ENCODE measurements at places on chromosomes 1 and 21.

DNA sequence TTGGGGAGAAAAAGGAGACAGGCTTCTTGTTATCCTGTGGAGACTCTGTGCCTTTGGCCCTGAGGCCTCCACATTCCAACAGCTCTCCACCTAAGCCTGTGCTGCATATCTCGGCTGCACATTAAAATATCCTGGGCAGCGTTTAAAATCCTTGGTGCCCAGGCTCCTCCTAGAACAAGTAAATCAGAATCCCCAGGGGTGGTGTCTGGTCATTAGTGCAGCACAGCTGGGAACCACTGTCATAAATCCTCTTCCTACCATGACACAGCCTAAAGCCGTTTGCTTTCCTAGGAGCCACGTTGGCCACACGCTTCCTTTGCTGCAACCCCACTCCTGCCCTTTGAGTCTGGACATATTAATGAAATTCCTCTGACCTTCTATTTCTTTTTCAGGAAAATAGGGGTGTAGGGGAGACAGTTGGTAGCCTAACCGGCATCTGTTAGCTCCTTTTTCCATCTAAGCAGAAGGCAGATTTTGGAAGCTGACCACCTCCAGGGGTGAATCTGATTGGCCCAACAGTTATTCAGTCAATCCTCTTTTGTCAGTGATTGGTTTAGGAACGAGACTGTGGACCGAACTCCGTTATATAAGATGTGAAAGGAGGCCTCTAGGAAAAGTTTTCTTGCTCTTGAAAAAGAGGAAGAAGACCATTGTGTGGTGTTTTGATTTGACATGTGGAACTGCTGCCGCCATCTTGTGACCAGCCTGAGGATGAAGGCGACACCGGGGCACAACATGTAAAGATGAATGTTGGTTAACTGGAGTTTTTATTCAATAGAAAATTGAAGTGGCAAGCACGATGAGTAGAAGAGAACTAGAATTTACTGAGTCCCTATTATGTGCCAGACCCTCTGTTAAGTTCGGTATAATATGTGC, 41.9 kb downstream of the JUN start:
- no peak for DNase-seq

- DNase-seq: peak; percentile 39
These were observed 42.7 kb downstream of the HSD3B1 start for GRCh38 chr1:119549719-119550132.

GRCh38 chr1:9181990-9182783, 52.4 kb upstream of the H6PD start:
- peak; percentile 66 for DNase-seq

DNA sequence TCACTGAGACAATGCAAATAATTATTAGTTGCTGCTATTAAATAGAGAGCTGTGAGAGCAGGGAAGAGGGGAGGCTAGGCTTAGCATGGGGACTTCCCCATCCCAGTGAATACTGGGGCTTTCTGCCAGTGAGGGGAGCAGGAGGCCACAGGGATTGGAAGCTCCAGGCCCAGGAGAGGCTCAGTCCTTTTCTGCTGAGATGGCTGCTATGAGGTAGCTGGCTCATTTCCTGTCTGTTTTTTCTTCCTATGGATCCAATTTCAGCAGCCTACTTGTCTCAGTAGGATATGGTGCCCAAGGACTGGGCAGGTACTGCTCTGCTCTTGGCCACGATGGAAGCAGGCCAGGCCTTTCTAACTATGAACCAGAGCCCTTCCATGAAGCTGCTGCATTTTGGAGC, 10.0 kb downstream of the STMN1 start:
- no peak for DNase-seq

- DNase-seq: peak; percentile 3
These were observed 4.0 kb downstream of the HYI start for GRCh38 chr1:43449708-43450069.

DNA sequence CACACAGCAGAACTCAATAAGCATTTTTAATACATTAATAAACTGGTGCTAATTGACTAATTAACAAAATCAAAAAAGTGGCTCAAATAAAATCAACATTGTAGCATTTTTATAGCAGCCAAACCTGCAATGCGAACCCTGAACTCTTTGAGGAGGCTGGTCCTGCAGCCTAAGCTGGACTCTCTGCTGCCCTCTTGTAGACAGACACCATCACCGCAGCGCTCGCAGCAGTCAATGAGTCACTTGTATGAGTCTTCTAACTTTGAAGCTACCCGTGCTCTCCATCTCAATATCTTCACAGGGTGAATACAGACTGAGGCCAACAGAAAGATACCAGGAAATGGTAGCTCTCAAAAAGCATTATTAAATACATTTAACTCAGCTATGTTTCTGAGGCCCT, 9.7 kb upstream of the KRTAP7-1 start:
- DNase-seq: no peak

DNA sequence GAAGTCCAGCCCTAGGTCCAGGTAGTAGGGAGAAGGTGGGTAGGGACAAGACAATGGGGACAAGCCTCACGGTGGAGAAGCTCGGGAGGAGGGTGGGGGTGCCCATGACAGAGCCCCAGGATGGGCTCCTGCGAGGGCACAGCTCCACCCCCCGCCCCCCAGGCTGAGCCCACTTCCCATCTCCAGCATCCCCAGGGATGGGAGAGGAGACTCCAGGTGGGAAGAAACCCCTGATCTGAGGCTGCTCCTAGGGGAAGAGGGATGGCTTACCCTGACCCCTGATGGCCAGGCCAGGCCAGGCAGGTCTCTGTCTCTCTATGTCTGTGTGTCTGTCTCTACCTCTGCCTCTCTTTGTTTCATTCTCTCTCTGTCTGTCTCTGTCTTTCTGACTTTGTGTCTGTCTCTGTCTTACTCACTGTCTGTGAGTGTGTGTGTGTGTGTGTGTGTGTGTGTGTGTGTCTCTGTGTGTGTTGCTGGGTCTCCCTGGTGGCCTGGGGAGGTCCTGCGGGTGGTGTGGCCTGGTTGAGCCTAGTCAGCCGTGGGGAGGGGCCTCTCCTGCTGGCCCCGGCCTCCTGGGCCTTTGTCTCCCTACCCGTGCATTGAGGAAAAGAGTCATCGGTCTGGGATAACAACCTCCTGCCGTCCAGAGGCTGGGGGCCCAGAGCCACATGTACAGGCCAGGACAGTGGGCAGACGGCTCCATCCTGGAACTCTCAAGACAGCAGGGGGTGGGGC, 45.7 kb downstream of the WNT9A start:
- DNase-seq: no peak

DNA sequence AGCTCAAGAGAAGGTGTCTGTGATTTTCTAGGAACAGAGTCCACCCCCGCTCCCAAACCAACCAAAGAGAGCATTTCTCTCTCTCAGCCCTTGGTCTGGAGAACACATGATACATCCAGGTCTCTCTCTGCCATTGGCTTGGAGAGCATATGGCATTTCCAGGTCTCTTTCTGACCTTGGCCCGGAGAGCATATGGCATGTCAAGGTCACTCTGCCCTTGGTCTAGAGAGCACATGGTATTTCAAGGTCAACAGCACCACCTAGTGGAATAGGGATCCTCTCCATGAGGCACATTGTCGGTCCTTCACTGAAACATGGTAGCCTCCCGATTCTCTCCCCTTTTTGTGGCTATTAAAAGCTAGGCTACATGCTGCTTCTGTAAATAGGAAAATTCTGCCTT, 437.7 kb upstream of the OLFM3 start:
- DNase-seq: no peak

DNA sequence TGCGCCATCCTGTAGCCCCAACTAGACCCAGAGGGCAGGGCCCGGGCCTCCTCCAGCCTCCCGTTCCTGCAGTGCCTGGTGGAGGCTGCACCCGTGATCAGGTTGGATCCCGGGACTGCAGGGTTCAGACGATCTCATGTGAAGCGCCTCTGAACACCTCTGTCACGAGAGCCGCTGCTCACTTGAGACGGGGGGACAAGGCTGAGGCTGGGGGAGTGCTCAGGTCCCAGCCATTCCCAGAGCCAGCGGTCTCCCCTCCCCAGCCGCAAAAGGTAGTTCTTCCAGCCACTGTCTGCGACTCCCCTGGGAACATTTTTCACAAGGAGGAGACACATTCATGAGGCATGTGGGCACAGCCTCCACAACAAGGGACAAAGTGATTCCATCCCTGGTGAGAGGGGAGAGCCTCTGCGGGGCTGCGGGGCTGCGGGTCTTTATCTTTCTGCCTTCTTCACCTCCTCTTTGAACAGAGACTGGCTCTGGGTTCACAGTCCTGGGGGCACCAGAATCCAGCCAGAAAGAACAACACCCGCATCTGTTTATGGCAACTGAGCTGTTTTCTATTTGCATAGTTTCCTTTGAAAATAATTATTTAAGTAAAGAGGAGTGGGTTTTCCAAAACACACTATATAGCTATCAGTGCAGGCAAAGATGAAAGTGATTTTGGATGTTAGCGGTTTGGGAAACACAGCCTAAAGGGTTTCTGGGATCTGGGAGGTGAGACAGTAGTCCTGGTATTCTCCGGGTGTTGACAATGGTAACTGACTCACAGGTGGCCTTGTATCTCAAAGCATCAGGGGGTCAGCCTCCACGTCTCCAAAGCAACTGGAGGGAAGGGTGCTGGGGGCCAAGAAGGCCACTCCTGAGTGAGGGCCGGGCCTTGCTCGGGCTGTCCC, 13.0 kb upstream of the LDLRAP1 start:
- DNase-seq: no peak

GRCh38 chr1:162535501-162535900, 26.0 kb upstream of the UAP1 start:
- DNase-seq: no peak

GRCh38 chr1:43199093-43199726, 27.1 kb downstream of the CFAP57 start:
- no peak for DNase-seq

- DNase-seq: peak; percentile 60
These were observed 14.7 kb upstream of the KCNE1 start for GRCh38 chr21:34526618-34527290.

GRCh38 chr1:68269637-68270430, 37.5 kb upstream of the WLS start:
- no peak for DNase-seq

DNA sequence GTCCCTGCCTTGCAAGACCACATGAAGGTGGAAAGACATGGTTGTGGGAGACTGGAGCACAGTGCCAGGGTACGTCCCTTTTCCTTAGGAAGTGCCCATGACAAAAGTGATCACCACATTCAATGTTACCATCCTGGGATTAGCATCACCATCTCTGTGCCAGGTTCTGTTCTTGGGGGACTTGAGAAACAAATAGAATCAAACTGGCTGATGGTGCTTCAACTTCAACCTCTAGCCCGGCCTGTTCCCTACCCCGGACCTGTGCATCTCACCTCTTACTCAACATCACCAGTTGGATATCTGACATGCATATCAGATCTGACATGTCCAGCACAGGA, 153.3 kb downstream of the GRIK3 start:
- DNase-seq: no peak

- no peak for DNase-seq
These were observed 162.7 kb upstream of the COL6A1 start for GRCh38 chr21:45818904-45819285.

DNA sequence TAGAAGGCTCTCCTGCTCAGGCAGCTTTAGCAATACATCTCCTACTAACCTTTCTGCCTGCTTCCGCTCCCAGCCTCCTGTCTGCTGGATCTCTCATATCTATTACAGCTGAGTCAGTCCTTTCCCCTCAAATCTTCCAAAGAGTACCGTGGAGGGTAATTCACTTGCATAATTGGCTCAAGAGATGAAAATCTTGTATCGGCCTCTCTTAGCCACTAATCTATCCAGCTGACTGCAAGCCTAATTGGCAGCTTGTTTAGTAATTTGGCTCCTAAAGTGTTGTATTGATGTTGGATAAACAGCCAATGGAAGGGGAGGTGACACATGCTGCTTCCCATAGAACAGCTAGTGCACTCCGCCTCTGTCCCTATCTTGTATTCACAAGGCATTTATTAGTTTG, 195.7 kb downstream of the GPATCH2 start:
- no peak for DNase-seq

Data from left colon (tissue), 2 donors.